Uterus (tissue), 4 donors: ENCODE measurements at places on chromosomes 7 and 10. TPM values are rescaled to one million over a fixed set of nuclear protein-coding genes. Genes with fewer than 3 reads are reported as not detected.

Gene CPA2
- not detected for total RNA-seq

DNA sequence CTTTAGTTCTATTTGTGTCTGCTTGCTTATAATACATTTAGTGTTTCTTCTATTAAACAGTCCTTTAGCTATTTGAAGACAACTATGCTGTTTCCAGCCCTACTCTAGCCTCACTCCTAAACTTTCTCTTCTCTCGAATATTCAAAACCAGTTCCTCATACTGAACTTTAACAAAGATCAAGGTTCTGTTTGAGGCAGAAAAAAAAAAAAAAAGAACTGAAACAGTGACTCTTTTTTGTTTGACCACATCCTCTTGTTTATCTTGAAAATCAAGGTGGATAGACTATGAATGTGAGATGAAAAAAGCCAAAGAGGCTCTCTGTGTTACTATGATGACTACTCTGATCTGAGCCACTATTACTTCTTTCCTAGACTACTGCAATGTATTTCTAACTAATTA lies 154.3 kb downstream of the ZNF365 start:
- no peak overlapping the region for H3K4me3 ChIP-seq
- no peaks in the 10 kb centered on the region for H3K27me3 ChIP-seq
- no peaks in the 10 kb centered on the region for H3K4me1 ChIP-seq
- no peaks in the 10 kb centered on the region for H3K36me3 ChIP-seq
- no peak for DNase-seq

GRCh38 chr7:105130580-105130979 lies 116.6 kb downstream of the KMT2E start:
- H3K27me3 ChIP-seq, result no peaks in the 10 kb centered on the region
- H3K4me3 ChIP-seq, result no peak overlapping the region
- no peaks in the 10 kb centered on the region for H3K36me3 ChIP-seq
- no peak for DNase-seq

Gene NODAL
- total RNA-seq, result not detected

DNA sequence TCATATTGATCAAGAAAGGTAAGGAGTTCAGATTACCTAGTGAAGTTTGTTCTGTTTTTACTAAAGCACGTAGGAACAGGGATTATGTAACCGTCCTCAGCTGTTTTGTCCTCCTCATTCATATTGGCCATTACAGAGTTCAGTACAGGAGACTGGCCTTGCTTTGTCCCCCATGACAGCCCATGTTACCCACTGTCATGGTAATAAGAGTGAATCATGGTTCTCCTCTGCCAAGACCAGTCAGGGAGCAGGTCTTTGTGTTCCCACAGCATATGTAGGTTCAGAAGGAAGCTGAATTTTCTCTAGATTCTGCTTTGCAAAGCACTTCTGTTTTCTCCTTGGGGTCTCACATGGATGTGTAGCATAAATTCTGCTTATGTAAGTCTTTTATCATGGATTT lies 106.2 kb upstream of the GPR141 start:
- no peaks in the 10 kb centered on the region for H3K27me3 ChIP-seq
- no peaks in the 10 kb centered on the region for H3K4me1 ChIP-seq
- H3K36me3 ChIP-seq, result no peaks in the 10 kb centered on the region
- DNase-seq, result no peak
- no peak overlapping the region for H3K4me3 ChIP-seq
- H3K27ac ChIP-seq, result no peak overlapping the region

DNA sequence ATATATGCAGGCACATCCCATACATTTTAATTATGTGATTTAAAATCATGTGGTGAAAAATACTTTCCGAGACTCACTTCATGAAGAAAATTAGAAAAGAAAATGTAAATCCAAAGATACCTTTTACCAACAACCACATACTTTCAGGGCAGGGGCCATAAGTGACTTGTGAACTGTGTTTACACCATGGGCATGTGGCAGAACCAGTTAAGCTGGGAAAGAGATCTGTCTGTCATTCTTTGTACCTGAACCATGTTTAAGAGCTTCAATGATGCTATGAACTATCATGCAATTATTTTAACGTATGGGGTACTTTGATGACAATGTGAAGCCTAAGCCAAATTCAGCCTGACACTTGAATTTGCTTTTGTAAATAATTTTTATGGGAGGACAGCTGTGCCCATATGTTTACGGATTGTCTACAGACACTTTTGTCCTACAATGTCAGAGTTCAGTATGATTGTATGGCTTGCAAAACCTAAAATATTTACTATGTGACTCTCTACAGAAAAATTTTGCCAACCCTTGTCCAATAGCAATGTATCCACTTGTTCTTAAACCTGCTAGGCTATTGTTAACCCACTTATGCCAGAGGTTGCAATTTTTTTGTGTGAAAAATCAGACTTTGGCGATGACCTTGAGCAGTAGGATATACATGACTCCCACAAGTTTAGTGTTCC lies 654.6 kb downstream of the TNS3 start:
- H3K4me3 ChIP-seq, result no peak overlapping the region
- H3K4me1 ChIP-seq, result peaks cover 4% of the 10 kb centered on the region
- no peak for DNase-seq
- H3K27ac ChIP-seq, result no peak overlapping the region
- H3K36me3 ChIP-seq, result no peaks in the 10 kb centered on the region
- no peaks in the 10 kb centered on the region for H3K27me3 ChIP-seq

Gene GSTO2
- under 0.01 TPM for total RNA-seq

GRCh38 chr7:131522325-131522930 lies 34.0 kb downstream of the PODXL start:
- H3K27me3 ChIP-seq, result no peaks in the 10 kb centered on the region
- H3K4me1 ChIP-seq, result no peaks in the 10 kb centered on the region
- peak overlapping the region; percentile 71 for H3K27ac ChIP-seq
- no peaks in the 10 kb centered on the region for H3K36me3 ChIP-seq
- DNase-seq, result no peak
- H3K4me3 ChIP-seq, result peak overlapping the region; percentile 2
